Ascending aorta (tissue), 2 donors: ENCODE measurements at places on chromosomes 4 and X.

GRCh38 chrX:73668779-73669178, 105.8 kb downstream of the CHIC1 start:
- no peak for DNase-seq

GRCh38 chrX:100600340-100600739, 15.6 kb downstream of the TNMD start:
- no peak for DNase-seq

DNA sequence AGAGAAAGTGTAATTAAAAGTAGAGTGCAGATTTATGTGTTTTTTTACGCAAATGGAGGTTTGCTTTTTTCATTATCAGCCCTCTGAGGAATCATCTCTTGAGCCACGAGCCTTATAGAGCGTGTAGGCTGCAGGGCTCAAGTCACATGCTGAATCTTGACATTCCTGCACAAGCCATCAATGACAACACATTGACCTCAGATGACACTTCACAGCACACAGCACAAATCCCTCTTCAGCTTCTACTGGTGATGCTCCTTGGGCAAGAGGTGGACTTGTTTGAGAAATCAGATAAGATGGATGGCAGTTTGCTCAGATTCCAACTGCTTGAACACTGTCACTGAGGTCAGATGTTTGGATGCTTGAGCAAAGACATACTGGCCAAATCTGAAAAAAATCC, 250.6 kb downstream of the SNCA start:
- no peak for DNase-seq

DNA sequence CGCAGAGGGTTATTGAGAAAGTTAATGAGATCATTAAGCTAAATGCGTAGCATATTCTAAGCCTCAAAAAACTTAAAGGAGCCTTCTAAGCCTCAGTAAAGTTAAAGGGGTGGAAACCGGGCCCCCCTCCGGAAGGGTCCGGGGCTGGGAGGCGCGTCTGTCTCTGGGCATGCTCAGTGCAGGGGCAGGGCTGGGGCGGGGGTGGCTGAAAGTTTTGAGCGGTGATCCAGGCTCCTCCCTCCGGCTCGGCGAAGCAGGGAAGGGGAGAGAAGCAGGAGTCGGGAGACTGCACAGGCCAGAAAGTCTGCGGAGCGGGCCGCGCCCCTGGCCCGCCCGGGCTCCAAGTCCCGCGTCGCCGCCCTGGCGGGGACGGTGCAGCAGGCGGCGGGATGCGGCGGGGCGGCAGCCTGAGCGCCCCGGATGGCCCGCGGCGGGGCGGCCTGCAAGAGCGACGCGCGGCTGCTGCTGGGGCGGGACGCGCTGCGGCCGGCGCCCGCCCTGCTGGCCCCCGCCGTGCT, at the start of gene EVC:
EVC (plus strand) TSS at position 241 of the 518 bp plus-strand sequence; CDS start at position 421, 180 bp downstream.
- peak; percentile 92 for DNase-seq

- no peak for DNase-seq
These were observed 738.4 kb downstream of the PCDH18 start for GRCh38 chr4:136793848-136794247.

- DNase-seq = peak; percentile 60
These were observed 2.5 kb downstream of the P2RY8 start for GRCh38 chrX:1534301-1535168.

DNA sequence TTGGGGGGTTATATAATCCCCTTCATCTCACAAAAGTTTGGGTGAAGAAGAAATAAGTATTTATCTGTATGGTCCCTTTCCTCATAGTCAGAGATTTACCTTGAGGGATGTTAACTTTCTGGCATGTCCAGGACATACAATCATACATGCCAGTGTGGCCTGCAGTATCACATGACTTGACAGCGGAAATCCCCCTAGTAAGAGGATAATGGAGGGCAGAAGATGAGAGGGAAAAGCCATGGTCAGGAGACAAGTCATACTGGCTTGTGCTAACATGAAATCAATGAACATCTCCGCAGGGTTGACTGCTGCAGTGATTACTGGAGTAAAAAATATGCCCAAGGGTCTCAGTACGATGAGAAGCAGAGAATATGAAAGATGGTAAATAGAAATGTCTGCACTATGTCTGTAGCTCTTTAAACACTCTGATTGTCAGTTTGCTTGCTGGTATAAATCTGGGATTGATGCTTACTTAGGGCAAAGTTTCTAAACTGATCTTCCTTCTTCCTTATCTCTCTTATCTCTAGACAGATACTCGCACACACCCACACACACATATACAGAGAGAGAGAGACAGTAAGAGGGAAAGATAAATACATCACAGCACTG, 1385.6 kb upstream of the ADGRL3 start:
- DNase-seq = no peak

DNA sequence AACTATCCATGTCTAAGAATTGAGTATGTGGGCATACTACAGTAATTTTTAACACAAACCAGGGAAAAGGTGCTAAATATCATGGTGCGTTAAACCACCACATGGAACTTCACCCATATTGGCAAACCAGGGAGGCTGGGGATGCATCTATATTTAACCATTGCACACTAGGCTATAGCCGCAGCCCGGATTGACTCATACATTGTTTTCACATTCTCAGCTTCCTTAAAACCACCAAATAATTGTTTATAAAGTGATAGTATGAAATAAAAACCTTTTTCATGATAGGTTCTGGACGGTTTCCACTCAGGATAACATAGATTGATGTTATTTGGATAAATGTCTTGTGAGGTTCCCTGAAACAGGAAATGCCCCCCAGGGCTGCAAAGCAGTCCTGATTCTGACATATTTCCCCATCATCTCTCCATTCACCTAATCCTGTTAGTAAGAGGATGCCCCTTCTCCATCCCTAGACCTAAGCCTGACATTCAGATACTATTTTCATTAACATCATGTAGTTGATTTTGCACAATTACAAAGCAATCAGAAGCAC, 7.9 kb downstream of the COL25A1 start:
- DNase-seq = no peak

GRCh38 chr4:70544279-70544868, 26.0 kb downstream of the AMTN start:
- no peak for DNase-seq

DNA sequence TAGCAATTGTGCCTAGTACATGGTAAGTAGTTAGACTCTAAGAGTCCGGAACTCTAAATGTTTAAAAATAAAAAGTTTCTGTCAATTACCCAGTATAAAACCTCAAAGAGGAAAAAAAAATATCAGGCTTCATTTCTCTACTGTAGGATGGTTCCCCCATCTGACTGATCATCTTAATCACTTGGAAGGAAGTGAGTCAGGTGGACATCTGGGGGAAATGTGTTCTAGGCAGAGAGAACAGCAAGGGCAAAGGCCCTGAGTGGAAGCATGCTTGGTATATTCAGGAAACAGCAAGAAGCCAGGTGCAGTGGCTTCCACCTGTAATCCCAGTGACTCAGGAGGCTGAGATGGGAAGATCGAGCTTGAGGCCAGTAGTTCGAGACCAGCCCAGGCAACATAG, 2.9 kb upstream of the EIF1AX start:
- no peak for DNase-seq

- DNase-seq = no peak
These were observed 127.9 kb downstream of the TACR3 start for GRCh38 chr4:103591841-103592240.

GRCh38 chr4:101584306-101584705, 206.2 kb upstream of the BANK1 start:
- no peak for DNase-seq

GRCh38 chr4:42531341-42532030, 125.4 kb downstream of the ATP8A1 start:
- DNase-seq = no peak

- no peak for DNase-seq
These were observed 919.1 kb upstream of the PCDH10 start for GRCh38 chr4:132230025-132230424.

DNA sequence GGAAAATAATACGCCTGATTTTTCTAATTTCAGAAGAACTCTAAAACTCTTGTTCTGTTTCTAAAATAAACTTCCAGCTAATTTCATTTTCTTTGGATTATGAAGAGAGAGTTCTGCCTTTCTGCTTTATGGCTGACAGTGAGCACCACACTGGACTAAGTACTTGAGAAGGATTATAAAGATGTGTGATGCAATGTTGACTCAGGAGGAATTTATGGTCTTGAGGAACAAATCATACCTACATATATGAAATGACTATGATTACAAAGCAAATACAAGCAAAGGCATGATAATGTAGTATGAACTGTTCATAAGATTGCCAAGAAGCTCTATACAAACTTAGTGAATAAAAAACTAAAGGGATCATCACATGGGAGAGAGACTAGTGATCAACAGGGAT, 13.0 kb upstream of the SLC25A5 start:
- DNase-seq = no peak

GRCh38 chrX:109830157-109830703, 97.2 kb upstream of the ACSL4 start:
- DNase-seq = no peak

DNA sequence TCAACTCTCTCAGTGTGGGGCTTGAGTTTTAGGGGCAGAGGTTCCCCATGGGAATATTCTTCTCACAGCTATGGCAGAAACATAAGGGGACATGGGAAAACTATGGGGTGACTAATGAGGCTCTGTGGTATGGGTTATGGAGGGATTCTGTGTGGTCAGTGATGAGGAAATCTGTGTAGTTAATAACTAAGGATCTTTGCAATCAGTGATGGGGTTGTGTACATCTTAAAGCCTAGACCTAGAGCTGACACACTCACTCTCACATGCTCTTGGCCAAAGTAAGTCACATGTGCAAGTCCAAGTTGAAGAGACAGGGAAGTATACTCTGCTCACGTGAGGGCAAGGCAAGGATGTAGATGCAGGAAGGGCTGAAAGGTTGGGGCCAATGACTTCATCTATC, 86.4 kb upstream of the UXT start:
- no peak for DNase-seq

- DNase-seq = no peak
These were observed 97.0 kb upstream of the STOX2 start for GRCh38 chr4:183808097-183808456.

DNA sequence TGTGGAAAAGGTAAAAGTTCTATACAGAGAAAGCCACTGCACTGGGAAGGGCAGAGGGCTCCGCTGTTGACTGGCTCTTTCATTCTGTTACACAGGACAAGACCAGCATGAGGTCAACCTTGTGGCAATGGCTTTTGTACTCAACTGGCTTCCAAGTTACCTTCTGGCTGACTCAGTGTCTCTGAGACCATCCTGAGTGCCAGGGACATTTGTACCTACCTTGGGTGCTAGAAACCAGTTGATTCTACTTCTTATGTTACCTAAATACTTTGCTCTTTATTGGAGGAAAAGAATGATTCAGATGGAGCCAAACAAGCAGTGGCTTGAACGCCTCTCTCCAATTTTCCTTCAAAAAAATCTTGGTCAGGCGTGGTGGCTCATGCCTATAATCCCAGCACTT, 123.2 kb downstream of the RBM47 start:
- no peak for DNase-seq

DNA sequence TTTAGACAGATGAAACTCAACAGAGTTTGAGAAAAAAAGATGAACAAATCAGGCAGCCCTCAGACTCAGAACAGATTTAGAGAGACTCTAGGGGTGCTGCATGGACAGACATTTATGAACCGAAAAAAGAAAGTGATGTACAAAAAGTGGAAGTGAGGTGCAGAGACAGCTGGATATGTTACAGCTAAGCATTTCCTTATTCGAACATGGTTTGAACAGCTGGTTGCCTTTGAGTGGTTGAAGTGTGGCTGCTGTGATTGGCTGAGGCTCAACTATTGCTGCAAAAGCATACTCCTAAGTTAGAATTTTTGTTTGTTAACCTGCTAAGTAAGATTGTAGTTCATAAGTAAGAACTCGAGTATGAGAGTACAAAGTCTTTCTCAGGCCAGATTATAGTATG, 331.5 kb upstream of the PABPC4L start:
- DNase-seq = no peak

- DNase-seq = peak; percentile 75
These were observed 11.3 kb upstream of the APLN start for GRCh38 chrX:129665916-129666644.

GRCh38 chr4:6272863-6273660, 3.4 kb downstream of the WFS1 start:
- peak; percentile 75 for DNase-seq

DNA sequence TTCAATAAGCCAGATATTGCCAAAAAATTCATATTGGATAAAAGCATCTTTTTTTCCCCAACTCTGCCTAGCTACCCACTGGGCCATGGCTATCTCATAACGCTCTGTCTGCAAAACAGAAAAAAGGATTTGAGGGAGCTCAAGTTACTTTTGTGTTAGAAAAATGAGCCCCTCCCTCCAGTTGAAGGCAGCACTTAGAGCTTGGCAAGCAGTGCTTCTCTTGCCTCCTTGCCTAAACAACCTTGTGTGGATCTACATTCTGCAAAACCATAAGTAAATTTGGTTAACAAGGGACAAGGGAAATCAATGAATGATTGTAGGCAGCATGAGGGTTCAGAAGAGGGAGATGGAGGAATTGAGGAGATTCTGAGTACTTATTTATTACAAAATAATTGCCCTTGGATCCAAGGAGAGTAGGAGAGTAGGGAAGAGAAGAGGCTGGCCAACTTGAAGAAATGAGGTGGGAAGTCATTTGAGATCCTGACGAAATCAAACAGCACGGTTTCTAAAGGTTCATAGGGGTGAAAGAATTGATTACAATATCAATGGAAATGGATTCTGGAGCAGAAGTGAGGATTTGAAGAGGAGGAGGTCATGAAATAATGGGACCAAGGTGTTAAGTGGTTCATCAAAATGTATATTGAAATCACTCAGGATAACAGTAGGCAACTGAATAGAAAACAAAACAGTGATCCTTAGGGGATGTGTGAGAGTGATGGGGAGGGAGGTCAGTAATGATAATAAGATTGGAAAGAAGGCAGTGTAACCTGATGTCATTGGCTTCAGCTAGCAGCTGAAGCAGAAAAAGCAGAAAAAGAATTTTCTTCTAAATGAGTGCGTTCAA, 434.8 kb upstream of the IGFBP7 start:
- no peak for DNase-seq

DNA sequence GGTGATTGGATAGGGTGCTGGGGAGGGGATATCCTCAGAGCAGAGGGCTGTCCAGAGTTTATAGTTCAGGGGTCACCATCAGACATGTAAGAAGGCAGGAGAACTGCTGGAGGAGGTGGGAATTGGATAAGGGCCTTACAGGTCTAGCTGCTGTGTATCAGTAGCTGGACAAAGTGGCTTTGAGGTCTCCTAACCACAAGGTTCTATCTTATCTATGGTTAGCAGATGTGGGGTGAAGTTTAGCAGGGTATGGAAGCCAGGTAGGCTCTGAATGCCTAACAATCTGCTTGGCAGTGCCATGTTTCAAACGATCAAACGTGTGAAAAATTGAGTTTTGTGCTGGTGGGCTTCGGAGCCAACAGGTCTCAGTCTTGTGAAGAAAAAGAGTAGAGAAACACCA, 32.1 kb upstream of the MAGEA8 start:
- DNase-seq = no peak

- DNase-seq = no peak
These were observed 229.6 kb upstream of the DIAPH2 start for GRCh38 chrX:96455078-96455477.

GRCh38 chr4:30717208-30718020, 2.8 kb upstream of the PCDH7 start:
- DNase-seq = no peak

GRCh38 chr4:184548648-184549341, 74.4 kb upstream of the IRF2 start:
- no peak for DNase-seq
